Activated CD4-positive, alpha-beta T cell treated with anti-CD3 and anti-CD28 coated beads, Interleukin-2, amount 50 U/mL, for 48 hours (primary cell): ENCODE measurements at places on chromosomes 4 and X.
A peak's percentile ranks its signal among the peaks of the same experiment; 100 is the strongest.

GRCh38 chr4:38782452-38783108 is at the start of gene TLR10:
TLR10 (minus strand) TSS chr4:38782990; CDS start chr4:38775590, 7,400 bp downstream.
- DNase-seq = peak; percentile 17

DNA sequence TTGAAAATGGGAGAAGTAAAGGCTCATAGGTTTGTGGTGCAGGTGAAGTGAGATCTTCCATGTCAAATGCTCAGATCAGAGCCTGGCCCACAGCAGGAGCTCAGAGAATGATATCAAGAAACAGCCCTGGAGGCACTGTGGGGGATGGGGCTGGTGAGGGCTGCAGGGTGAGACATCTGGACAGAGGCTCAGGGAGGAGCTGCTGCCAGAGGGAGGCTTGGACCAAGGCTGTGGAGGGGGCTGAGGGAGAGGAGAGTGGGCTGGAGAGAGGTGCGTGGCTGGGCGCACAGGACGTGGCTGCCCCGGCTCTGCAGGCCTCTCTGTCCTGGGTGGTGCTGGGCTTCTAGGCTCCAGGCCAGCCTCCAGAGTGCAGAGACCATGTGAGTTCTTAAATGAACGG is 5.6 kb downstream of the SORCS2 start:
- DNase-seq = no peak

DNA sequence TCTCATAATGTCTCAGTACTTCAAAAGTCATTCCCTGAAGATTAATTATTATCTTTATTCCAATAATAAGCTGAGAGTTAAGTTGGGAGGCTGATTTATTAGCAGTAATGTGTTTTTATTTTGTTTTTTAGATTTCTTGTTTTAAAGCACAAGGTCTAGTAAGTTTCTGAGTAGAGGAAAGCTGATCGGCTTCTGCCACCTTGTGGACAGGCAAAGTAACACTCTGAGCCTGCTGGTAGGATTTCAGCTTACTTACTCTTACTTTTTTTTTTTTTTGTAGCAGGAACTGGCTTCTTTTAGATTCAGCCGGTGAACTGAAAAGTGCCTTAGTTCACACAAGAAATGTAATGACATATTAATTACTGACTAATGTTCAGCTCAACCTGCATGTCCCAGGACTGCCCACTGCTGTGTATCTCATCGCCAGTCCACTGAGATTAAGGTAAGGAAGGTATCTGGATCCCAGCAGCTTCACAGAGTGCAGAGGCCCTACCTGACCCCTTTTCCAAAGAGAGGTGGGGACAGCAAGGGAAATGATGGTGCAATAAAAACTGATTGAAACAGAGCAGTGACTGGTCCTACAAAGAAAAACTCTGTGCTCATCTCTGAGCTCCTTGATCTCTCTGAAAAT is 126.5 kb downstream of the ADGRA3 start:
- DNase-seq = peak; percentile 16

DNA sequence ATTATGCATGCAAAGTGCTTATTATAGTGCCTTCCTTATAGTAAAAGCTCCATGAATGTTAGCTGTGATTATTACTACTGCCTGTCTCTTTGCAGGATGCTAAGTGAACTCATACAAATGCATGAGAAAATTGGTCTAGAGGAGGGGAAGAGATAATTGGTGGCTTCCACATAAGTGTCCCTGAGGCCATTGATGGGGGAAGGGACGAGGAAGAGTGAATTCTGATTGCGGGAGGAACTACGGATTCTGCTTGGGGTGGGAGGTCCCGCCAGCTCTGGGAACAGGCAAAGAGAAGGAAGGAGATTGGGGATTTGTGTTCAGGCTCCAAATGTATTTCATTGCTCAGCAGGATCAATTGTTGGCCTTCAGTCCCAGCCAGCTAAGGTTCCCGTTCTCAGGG is 11.6 kb upstream of the ARHGAP36 start:
- no peak for DNase-seq

GRCh38 chr4:57051095-57051494 is 59.1 kb downstream of the IGFBP7 start:
- no peak for DNase-seq

DNA sequence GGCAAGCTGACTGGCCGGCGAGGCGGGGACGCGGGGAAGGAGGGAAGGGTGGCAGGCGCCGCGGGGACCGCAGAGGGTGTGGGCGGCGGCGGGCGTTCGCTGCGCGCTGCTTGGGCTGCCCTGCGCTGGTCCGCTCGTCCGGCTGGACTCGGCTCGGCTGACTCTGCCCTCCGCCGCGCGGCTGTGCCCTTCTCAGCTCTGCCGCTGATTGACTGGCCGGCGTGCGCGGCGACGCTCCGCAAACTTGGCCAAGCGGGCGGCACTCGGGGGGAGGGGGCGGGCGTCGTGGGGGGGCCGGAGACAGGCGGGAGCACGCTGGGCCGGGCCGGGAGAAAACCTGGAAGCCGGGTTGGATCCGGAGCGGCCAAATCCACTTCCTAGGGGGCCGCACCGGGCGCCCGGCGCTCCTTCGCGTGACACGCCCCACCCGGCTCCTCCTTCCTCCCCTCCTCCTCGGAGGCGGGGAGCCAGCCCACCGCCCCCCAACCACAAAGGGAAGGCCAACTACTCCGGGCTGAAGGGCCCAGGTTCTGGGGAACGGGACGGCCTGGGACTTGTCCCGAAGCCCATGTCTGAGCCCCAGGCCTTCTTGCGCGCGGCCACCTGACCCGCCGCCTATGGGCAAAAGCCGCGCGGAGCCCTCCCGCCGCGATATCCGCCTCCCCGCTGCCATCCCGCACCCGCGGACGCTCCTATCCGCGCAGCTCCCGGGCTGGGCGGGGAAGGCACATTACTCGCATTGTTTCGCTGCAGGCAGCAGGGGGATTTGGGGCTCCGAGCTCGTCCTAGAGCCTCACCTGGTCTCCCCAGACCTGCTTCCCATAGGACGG is at the start of gene GPC4:
TSS of gene GPC4 (minus strand) at position 214 of the 830 bp plus-strand sequence. CDS start 524 bp downstream, outside the sequence.
- peak; percentile 0 for DNase-seq

DNA sequence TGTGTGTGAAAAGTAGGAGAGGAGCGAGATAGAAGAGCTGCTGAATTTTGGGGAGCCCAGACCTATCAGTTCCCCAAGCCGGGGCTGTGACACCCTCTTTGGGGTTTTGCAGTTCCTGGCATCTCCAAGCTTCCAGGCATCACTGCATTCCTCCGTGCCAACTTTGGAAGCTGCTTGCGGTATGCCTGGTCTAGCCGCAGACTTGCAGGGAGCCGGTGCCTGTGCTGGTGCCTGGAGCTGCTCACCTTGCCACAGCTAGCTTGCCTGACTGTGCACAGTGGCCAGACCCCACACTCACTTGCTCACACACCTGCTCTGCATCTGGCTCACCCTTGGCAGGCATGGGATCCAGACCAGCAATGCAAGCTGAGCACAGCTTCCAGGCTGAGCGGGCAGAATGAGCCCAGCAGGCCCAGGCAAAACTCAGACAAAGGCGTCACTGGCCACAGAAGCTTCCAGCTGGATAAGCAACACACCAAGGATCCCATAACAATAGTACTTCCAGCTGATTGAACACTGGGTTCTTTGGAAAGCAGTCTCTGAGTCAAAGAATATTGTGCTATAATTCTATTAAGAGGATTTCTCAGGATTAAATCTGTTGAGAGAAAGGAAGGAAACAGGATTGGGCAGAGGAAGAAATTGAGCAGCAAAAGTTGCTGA is 390.9 kb downstream of the TEX13C start:
- no peak for DNase-seq

DNA sequence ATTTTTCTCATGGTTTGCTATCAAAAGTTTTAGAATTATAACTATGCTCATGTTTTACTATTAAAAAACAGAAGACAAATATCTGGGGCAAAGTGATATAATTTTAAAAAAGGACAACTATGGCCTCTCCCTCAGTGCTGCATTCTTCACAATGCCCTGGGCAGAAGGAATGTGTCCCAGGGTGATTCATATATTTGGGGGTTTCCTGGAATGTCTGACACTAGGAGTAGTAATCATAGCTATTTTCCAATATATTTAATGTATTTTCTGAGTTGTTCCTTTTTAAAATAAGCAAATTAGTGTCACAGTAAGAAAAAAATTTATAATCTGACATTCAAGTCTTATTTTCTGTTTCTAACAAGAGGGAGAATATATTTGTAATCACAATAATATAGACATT is 281.7 kb downstream of the UNC5C start:
- DNase-seq = no peak

GRCh38 chrX:97995834-97996233 is 1112.1 kb downstream of the RPA4 start:
- no peak for DNase-seq
